ENCODE measurements at places on chromosomes 3 and 15. TPM values are rescaled to one million over a fixed set of nuclear protein-coding genes. Genes with fewer than 3 reads are reported as not detected.

Gene CNTN6
- not detected for total RNA-seq

Gene MASP1
- 8.7 TPM for total RNA-seq

Gene SOX14
- total RNA-seq: not detected

Gene COPG1
- 149 TPM for total RNA-seq

Gene TERC
- total RNA-seq: 225 TPM

Gene GOLGA6D
- total RNA-seq: not detected

Gene HESX1
- total RNA-seq: not detected

Gene KLHL25
- total RNA-seq: 36.0 TPM

Gene ATP10A
- 1.4 TPM for total RNA-seq

Gene FOXB1
- total RNA-seq: not detected

Gene FES
- total RNA-seq: 16.8 TPM

Gene ALDH1A3
- total RNA-seq: 17.6 TPM

Gene OR5K4
- total RNA-seq: not detected

Gene AMIGO3
- total RNA-seq: not detected

Gene TRH
- total RNA-seq: not detected

Gene ALDH1L1
- total RNA-seq: 24.2 TPM

Gene SEMA3G
- total RNA-seq: 1.6 TPM

Gene CADPS
- total RNA-seq: 4.6 TPM

Gene UROC1
- total RNA-seq: not detected

Gene TTLL13
- total RNA-seq: 0.27 TPM

DNA sequence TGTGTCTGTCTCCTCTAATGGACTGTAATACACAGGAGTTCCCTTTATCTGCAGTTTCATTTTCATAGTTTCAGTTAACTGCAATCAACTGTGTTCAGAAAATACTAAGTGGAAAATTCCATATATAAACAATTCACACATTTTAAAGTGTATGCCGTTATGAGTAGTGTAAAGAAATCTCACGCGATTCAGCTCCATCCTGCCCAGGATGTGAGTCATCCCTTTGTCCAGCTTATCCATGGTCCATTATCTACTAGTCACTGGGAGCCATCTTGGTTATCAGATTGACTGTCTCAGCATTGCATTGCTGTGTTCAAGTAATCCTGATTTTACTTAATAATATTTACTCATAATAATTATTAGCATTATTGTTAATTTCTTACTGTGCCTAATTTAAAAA lies 14.5 kb downstream of the ZPLD1 start:
- DNase-seq: no peak

- DNase-seq: no peak
Measured at GRCh38 chr15:49810720-49811119, 189.9 kb downstream of the DTWD1 start.

DNA sequence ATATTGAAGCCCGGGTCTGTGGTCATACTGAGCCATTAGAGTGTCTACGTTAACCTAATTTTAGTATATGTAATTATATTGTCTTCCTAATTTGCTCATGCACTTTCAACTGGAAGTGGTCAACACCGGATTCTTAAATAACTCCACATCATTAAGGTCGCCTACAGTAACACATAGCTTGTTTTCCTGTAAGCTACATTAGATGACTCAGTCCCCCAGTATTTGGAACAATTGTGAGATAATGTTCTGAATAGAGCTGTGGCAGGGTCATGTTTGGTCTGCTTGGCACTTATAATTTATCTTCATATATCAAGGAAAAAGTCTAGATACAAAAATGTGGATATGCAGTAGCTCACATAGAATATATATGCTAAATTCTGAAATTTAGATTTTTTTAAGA lies 486.2 kb downstream of the IGSF11 start:
- no peak for DNase-seq

GRCh38 chr3:126304704-126305103 lies 52.5 kb downstream of the KLF15 start:
- DNase-seq: no peak

DNA sequence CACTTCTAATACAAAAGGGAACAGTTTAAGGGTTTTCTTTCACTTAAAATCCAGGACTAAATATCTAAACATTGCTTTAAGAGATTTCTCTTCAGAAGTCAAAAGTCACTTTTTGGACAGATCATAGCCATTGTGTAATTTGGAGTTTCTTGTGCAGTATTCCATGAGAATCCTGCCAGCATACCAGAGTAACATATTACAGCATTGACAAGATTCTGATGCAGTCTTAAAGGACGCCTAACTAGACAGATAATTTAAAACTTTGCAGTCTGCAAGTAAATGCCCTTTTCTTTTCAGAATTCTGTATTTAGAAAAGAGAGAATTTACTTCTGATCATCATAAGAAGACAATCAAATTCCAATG lies 17.5 kb upstream of the IGSF10 start:
- no peak for DNase-seq

DNA sequence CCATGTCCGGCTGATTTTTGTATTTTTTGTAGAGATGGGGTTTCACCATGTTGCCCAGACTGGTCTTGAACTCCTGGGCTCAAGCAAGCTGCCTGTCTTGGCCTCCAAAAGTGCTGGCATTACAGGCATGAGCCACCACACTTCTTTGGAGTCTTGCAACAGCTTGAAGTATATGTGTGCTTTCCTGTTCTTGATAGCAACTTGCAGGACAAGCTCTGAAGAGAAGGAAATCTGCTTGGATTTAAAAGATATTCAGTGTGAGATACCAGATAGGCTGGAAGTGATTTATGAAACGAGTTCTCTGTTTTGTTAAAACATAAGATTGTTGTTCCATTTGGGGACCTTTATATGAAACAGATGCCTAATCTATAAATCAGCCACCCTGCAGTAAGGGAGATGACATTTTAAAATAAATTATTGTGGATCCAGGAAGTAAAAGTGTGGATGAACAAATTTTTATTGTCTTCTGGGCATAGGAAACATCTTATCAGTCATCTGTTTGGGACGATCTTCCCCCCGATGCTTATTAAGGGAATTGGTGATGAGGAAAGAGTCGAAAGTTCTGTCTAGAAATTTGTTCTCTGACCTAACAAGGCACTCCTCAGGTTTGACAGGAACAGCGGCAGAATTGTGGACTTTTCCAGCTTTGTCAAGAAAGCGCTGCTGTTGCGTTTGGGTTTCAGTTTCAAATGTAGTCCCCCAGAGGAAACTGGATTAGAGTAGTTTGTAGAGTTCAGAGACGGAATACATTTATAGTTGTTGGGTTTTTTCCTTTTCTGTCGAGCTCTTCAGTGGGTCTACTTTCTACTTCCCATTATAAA lies 53.7 kb upstream of the MAGI1 start:
- no peak for DNase-seq

- peak; percentile 16 for DNase-seq
Measured at GRCh38 chr3:18740631-18741583, 315.8 kb upstream of the SATB1 start.

GRCh38 chr3:139534455-139534812 lies 5.1 kb downstream of the RBP1 start:
- peak; percentile 43 for DNase-seq

DNA sequence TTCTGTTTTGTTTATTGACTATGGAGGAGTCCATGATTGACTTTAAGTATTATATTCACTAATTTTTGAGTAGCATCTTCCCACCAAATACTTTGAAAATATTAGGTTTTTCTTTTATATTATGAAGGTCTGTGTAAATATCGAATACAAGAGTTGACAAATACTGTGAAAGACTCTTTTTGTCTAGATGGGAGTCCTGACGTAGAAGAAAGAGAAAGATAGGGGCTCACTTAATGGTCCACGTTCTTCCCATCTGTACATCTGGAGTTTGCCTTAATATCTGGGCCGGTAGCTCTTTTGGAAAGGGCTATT lies 7.8 kb upstream of the UTS2B start:
- no peak for DNase-seq

DNA sequence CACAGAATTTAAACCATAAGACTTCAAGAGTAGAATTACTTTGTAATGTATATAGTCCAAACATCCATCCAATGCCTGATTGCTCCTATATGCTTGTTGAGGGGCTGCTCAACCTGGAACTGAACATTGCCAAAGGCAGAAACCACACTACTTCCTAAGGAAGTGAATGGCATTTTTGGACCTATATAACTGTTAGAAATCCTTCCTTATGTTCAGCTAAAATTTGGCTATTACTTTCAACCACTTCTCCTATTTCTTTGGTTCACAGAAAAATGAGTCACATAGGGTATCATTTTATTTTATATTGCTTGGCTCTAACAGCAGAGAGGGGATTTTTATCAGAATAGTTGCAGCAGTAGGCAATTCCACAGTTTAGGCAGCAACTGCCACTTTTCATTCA lies 342.1 kb downstream of the SLC9A9 start:
- DNase-seq: no peak

DNA sequence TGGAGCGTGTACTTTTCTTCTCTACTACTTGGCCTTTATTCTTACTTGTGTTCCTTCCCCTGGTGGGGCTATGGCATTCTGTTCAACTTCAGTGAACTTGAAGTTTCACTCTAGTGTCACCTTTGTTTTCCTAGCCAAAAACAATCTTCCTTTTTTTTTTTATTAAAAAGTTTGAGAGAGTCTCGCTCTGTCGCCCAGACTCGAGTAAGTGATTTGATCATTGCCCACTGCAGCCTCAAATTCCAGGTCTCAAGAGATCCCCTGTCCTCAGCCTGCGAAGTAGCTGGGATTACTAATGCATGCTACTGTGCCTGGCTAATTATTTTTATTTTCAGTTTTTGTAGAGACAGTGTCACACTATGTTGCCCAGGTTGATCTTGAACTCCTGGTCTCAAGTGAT lies 124.8 kb downstream of the SST start:
- DNase-seq: no peak

GRCh38 chr3:42425736-42426407 lies 15.5 kb upstream of the LYZL4 start:
- no peak for DNase-seq

- no peak for DNase-seq
Measured at GRCh38 chr15:80732818-80733217, 37.7 kb downstream of the ABHD17C start.

- DNase-seq: no peak
Measured at GRCh38 chr3:127808197-127808596, 14.1 kb downstream of the MGLL start.

DNA sequence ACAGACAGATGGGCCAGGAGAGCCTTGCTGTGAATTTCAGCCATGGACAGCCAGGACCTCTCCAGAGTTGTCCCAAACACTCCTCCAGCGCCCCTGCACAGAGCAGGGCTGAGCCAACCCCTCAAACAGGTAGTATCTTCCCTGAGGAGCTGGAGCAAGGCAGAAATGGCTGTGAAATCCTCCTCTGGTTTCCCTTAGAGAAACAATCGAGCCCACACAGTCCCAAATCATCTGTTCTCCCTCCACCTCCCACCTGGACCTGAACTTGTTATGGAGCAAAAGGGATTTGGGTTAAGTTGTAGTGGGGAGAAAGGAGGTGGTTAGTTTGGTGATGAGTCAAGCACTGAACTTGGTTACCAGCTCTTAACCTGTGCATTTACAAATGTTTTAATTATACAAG lies 205.7 kb upstream of the BHLHE40 start:
- no peak for DNase-seq

- DNase-seq: no peak
Measured at GRCh38 chr3:28188686-28189085, 52.7 kb upstream of the CMC1 start.

DNA sequence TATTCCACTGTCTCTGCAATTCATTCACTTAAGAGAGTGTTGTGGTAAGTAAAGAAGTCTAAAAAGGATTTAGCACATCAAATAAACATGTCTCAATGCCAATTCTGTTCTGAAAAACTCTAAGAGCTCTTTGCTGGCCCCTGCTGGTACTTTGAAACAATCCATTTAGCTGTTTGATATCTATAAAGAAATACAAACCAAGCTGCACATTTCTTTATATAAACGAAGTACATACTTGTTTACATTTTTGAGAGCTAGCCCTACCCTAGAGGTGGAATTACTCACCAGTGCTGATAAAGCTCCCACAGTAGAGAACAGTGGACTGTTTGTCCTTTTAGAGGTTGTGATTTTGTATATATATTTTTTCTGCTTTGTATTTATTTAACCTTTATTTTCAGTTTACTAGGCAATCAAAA lies 75.5 kb downstream of the NEDD4 start:
- DNase-seq: peak; percentile 13

DNA sequence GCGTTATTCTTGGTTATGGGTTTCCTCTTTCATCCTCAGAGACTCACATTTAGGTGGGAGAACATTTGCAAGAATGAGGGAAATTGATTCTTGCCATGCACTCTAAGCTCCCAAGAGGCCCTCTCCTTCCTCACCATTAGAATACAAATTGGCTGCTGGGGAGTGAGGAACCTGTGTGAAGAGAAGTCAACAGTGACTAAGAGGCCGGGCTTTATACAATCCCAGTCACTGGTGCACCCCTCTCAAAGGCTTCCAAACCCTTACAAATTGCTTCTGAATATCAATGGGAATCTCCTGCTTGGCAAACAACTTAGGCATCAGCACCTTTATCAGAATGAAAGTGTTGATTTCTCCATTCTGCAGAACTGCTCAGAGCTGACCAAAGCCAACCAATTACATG lies 16.5 kb upstream of the RGMA start:
- no peak for DNase-seq

GRCh38 chr3:170499562-170500156 lies 81.0 kb downstream of the CLDN11 start:
- DNase-seq: peak; percentile 25

DNA sequence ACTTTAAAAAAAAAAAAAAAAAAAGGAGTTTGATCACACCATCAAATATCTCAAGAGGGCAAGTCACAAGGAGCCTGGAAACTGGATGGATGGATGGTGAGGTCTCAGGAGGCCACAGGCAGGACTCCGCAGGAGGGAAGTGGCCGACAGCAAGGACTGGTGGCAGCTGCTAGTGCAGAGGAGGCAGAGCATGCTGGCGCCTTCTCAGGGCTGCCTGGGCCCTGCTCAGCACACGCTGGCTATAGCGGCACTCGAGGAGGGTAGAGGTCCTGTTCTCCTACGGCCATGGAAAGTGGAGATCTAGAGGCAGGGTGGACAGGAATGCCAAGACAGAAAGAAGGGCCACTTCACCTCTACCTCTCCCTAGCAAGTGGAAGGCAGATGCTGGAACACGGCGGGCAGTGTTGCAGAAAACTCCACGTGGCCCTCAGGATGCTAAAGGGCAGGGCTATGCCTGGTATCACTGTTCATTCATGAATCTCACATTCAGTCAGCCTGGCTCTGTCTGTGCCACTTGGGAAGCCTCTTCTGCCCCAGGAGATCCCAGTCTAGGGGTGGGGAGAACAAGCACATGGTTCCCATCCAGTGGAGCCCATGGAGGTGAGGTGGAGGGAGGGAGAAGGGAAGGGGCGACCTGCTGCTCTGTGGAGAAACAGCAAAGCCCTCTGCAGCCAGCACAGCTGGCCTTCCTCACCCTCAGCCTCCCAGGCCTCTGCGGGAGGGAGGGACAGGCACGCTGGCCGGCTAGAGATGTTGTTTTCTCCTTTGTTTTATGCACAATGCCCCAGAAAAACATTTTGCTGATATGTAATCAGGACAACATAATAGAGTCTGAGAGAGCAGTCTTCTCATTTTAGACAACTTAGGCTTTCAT lies 71.0 kb downstream of the OXNAD1 start:
- no peak for DNase-seq
